Dorsolateral prefrontal cortex (tissue), 122 donors: ENCODE measurements at places on chromosomes 1 and 21. TPM values are rescaled to one million over a fixed set of nuclear protein-coding genes. Genes with fewer than 3 reads are reported as not detected.

Gene RIPPLY3
- not detected for total RNA-seq

DNA sequence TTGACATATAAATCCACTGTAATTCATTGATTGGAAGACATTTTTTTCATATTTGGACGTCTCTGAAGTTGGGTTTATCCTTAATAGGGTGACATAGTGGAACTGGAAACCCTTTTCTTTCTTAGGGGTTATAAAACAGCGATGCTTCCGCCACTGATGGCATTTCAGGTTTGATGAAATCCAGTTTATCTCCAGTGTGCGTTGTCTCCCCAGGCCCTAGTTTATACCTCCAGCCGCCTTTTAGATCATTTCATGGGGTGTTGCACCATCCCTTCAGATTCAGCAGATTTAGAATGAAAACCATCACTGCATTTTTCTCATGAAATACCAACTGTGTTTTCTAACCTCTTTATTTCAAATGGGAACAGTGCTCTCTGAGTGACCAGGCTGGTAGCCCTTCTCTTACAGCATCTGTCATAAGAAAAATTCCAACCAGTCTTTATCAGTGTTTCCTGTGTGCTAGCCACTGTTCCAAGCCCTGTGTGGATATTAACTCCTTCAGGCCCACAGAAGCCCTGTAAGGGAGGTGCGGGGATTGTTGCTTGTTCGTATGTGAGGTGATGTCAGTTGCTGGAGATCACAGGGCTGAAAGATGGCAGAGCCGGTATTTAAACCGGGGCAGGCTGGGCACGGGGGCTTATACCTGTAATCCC is 19.0 kb downstream of the H6PD start:
- DNase-seq = no peak

DNA sequence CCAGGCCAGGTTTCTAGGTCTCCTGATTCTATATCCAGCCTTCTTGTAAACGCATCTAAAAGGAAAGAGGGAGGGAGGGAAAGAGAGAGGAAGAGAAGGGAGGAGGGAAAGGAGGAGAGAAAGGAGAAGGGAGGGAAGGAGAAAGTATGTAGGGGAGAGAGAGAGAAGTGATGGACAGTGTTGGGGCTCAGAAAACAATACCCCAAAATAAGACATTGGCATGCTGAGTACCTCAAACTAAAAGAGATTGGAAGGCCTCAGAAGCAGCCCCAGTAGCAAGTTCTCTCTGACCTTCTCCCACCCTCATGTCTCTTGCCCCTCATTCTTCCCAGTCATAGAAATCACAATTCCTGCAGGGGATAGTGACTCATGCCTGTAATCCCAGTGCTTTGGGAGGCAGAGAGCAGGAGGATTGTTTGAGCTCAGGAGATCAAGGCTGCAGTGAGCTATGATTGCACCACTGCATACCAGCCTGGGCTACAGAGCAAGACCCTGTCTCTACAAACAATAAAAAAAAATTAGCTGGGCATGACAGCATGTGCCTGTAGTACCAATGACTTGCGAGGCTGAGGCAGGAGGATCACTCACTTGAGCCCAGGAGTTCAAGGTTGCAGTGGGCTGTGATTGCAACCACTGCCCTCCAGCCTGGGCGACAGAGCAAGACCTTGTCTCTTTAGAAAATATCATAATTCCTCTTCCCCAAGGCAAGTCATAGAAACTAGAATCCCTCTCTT is 51.2 kb downstream of the DNTTIP2 start:
- no peak for DNase-seq

DNA sequence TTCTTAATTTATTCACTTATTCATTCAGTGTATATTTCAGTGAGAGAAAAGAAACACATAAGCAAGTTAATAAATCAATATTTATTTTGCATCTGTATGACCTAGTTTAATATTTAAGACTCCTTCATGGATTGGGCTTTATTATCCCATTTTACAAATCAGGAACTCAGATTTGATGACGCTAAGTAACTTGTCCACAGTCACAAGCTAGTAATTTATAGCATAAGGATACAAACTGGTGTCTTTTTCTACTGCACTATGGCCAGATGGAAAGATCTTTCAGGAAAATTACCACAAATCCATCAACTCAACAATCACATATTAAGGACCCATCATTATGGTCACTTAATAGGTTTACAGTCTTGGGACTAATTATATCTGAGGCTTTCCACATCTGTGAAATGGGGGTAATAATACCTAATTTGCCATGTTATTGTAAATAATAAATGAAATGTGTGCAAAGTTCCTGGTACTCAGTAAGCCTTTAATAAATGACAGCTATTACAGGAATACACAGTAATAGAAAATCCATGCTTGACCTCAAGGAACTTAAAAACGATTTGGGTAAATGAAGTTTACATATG is 13.3 kb downstream of the CDKN2C start:
- DNase-seq = no peak

GRCh38 chr1:195328102-195328501 is 1280.1 kb downstream of the KCNT2 start:
- DNase-seq = no peak

- no peak for DNase-seq
Measured at GRCh38 chr1:14103878-14104430, 404.0 kb downstream of the PRDM2 start.

GRCh38 chr1:184160236-184160635 is 108.7 kb downstream of the TSEN15 start:
- DNase-seq = no peak

DNA sequence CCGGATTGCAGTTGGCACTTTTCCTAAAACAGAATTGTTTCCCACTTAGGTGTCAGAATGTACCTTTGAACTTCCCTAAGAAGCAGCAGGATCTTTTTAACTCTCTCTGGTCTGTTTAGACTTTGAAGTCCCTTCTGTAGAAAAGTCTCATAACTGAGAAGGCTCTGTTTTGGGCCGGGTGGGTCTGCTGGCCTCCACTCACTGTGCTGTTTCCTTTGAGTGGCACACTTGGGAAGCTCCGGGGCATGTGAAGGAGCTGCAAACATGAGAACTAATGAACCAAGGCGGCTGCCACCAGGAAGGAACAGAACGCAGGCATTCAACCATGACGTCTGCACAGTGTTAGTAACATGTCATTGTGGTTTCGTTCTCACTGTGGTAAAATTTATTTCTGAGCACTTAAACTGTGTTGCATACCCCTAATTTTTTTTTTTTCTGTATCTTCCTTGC is 19.5 kb upstream of the NCMAP start:
- DNase-seq = no peak

Gene AIM2
- 0.84 TPM for total RNA-seq

GRCh38 chr1:157081707-157082106 is 17.9 kb downstream of the ETV3L start:
- no peak for DNase-seq

GRCh38 chr1:35600593-35600992 is 27.5 kb downstream of the TFAP2E start:
- DNase-seq = no peak

- no peak for DNase-seq
Measured at GRCh38 chr1:179973198-179974110, 18.8 kb downstream of the CEP350 start.

Gene GPR25
- not detected for total RNA-seq

DNA sequence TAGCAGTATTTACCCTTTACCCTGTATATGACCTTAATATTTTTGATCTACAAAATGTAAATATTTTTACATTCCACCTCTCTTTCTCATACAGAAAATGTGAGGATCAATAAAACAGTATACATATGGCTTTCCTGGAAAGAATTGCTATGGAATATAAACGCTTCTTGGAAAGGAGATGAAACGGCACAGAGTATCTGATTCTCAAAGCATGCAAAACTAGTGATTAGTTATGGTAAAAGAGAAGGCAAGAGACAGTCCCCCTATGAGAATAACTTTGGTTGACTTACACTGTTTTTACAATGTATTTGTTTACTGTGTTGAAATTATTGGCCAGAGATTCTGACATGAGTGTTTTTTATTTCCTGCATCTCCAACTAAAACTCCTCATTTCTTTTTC is 204.6 kb upstream of the C21orf91 start:
- no peak for DNase-seq

DNA sequence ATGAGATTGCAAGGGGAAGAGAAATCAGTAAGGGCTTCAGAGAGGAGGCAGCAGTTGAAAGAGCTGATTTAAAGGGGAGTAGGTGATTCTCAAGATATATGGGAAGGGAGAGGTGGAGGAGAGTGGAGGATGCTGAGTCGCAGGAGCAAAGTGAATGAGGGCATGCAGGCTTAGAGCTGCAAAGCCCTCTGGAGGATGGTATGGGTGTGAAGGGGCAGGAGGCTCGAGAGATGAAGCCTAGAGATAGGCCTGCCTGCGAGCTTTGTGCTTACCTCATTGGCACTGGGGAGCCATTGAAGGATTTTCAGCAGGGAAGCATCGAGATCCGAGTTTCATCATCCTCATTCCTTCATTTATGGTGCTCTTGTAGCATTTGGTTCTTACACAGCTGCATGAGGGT is 15.8 kb upstream of the SH2D2A start:
- DNase-seq = no peak

GRCh38 chr1:56473582-56474270 is 105.6 kb downstream of the PLPP3 start:
- DNase-seq = no peak

GRCh38 chr1:41503538-41504113 is 19.1 kb upstream of the EDN2 start:
- no peak for DNase-seq

Gene JAM2
- total RNA-seq = 31.8 TPM

DNA sequence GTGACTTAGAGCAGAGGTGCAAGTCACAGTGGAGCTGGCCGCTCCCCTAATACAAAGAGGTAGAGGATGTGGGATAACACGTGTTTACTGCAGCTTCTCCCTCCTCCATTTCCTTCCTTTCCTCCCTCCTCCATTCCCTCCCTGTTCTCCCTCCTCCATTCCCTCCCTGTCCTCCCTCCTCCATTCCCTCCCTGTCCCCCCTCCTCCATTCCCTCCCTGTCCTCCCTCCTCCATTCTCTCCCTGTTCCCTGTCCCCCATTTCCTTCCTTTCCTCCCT is 124.0 kb downstream of the CRYAA start:
- no peak for DNase-seq

DNA sequence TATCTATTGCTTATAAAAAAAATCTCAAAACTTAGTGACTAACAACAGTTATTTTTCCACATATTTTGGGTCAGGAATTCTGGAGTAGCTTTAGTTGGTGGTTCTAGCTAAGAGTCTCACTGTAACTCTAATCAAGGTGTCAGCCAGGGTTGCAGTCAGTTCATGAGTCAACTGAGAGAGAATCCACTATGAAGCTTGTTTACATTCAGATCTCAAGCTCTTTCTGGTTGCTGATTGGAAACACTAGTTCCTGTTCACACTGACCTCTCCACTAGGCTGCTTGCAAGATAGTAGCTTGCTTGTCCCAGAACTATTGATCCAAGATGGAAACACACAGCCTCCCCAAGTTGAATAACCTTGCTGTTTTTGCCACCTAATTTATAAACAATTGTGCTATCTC is 1192.1 kb upstream of the B3GALT2 start:
- DNase-seq = no peak

- DNase-seq = no peak
Measured at GRCh38 chr1:3274972-3275371, 179.5 kb upstream of the ARHGEF16 start.

GRCh38 chr1:79197421-79197820 is 190.9 kb upstream of the ADGRL4 start:
- DNase-seq = no peak

DNA sequence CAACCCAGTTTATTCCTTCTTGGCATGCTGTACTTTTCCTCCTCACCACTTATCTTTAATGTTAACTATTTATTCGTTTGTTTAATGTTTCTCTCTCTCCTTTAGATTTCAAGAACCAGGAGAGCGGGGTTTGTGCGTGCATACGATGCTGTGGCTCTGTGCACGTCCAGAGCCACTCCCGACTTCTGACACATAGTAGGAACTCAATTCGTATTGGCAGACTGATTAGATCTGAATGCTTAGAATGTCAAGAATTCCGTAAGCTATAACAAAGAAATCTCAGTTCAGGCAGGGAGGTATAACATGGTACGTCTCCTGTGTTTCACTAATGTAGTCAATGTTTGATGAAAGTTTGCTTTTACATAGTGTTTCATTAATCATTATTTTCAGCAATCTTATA is 7.3 kb upstream of the GRIK1 start:
- no peak for DNase-seq

DNA sequence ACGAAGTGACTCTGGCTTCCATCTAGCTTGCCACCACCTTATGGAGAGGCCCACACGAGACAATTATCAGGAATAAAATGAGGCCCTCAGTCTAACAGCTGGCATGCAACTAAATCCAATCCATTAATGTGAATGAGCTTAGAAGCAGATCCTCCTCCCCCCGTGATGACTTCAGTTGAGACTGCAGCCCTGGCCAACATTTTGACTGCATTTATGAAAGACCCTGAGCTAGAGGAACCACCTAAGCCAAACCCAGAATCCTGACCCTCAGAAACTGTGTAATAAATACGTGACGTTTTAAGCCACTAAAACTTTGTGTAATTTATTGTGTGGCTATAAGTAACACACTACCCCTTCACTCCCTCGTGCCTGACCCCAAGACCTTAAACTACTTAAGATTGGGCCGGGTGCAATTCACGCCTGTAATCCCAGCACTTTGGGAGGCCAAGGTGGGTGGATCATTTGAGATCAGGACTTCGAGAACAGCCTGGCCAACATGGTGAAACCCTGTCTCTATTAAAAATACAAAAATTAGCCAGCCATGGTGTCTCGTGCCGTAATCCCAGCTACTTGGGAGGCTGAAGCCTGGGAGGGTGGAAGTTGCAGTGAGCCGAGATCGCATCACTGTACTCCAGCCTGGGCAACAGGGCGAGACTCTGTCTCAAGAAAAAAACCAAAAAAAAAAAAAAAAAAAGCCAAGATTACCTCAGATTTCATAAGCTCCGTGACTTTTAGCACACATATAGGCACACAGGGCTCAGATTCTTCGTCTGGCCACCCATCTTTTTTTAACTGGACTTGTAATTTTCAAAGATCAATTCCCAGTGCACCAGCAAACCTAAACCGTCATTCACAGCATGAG is 72.5 kb downstream of the ENAH start:
- DNase-seq = no peak

Gene NIT1
- total RNA-seq = 40.8 TPM

DNA sequence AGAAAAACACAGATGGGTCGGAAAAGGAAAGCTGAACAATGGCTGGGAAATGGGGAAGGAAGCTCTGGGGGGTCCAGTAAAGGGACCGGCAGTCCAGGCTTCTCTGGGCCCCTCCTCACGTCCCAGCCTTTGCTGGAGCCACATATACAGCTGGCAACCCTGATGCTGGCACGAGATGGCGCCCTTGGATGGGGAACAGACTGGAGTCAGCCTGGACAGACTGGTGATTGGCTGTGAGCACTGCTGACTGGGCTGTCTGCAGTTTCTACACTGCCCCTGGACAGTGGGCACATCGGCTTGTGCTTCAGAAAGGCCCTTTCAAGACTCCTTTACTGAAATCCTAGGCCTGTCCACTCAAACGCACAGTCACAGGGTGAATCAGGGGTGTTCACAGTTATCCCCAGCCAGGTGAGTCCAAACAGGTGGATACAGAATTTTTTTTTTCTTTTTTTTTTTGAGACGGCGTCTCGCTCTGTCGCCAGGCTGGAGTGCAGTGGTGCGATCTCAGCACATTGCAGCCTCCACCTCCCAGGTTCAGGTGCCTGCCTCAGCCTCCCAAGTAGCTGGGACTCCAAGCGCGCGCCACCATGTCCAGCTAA is 31.1 kb upstream of the ZBTB40 start:
- peak; percentile 89 for DNase-seq

Gene RCAN3
- total RNA-seq = 5.1 TPM

Gene NGF
- 1.0 TPM for total RNA-seq

Gene BRINP3
- total RNA-seq = 39.9 TPM

GRCh38 chr1:168101336-168101735 is 35.4 kb downstream of the GPR161 start:
- DNase-seq = no peak

Gene ZNF695
- total RNA-seq = 1.0 TPM

Gene DTL
- 1.4 TPM for total RNA-seq
